ENCODE measurements at places on chromosomes 2 and 18.

DNA sequence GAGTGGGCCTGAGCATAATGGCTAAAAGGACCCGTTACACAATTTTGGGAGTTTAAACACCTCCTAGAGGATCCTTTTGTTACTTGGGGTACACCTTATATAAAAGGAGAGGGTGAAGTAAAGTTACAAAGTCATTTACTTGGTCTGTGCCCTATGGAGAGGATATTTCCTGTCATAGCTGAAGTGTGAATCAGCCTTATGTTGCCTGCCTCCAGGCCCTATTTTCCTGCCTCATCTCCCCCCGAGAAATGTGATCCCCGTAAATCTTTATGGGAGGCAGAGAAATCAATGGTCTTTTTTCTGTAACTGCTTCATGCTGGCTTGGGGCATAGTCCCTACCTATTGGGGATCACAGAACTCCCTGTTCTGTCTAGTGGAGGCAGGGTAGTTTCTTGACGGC is 906.6 kb downstream of the DSC3 start:
- no peak for DNase-seq

DNA sequence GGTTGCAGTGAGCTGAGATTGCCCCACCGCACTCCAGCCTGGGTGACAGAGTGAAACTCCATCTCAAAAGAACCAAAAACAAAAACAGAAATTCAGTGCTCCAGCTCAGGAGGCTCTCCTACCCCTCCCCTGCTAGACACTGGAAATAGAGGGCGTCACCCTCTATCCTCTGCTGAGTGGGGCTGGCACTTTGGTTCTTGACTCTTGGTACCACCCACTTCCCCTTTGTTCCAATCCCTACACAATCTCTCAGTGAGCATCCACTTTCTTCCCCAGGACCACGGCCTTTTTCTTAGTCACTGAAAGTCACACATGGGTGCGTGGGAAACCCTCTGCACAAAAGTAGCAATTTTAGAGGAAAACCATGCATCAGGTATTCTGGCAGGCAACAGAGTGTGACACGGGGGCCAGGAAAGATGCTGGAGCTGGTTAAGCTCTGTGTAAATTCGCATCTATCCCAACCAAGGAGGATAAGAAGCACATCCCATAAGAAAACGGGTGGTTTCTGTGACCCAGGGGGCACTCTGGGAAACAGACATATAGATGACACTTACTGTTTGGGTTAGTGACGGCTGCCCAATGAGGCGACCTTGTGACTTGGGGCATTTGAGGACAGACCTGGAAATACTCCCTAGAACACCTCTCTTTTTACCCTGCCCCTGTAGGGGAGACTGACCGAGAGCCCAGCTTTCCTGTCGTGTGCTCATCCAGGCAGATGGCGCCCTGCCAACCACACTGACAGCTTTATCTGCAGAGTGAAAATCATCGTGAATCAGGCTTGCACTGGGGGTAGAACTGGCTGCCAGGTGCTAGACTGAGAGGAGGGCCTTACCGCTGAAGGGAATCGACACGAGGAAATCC is 7.7 kb downstream of the HJURP start:
- DNase-seq = no peak

- no peak for DNase-seq
These were observed 327.1 kb downstream of the CMPK2 start for GRCh38 chr2:6538607-6539006.

DNA sequence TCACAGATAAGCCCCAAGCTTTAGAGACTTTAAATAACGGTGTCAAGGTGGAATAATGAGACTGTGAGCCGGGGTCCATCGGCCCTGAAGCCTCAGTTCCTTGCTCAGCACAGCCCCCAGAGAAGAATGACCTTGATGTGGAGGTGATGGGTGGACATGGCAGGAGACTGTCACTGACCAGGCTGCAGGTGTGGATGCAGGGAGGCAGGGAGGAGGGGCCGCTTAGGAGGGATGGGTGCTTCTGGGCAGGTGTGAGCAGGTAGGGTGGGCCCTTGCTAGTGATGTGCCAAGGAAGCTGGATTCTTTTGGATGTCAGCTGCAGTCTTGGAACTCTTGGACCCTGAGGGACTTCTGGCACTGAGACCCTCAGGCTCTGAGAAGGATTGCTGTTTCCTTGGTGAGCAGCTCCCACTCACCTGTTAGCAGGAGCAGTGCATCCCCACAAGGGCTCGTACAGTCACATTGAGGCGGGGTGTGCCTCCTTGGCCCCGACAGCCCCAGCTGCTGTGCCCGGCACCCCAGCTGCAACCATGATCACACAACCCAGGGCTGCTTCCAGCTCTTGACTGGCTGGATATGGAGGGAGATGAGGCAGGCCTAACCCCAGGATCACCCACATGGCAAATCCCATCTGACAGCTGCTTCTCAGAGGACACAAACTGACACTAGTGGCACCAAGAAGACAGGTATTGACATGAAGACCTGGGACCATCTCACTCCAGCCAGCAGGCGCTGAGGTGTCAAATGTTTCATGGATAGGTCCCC is 209.8 kb upstream of the HDAC4 start:
- no peak for DNase-seq

All from NCI-H1436 (cell line).